ENCODE measurements at places on chromosomes 11 and 22. TPM values are rescaled to one million over a fixed set of nuclear protein-coding genes. Genes with fewer than 3 reads are reported as not detected.

KCNJ1 gene
- total RNA-seq = 0.15 TPM

BAIAP2L2 gene
- total RNA-seq = 1.0 TPM

CHST1 gene
- total RNA-seq = 0.69 TPM

TSSK2 gene
- not detected for total RNA-seq

SORL1 gene
- 17.4 TPM for total RNA-seq

OR6X1 gene
- not detected for total RNA-seq

GGTLC2 gene
- not detected for total RNA-seq

CCDC73 gene
- not detected for total RNA-seq

RNF215 gene
- total RNA-seq = 20.2 TPM

SVIP gene
- total RNA-seq = 18.6 TPM

TREH gene
- 0.15 TPM for total RNA-seq

NXPE1 gene
- total RNA-seq = not detected

LRRC32 gene
- total RNA-seq = 0.54 TPM

ASCL2 gene
- total RNA-seq = not detected

MMP13 gene
- not detected for total RNA-seq

OR8I2 gene
- total RNA-seq = not detected

PGA5 gene
- not detected for total RNA-seq

SCN4B gene
- total RNA-seq = 0.32 TPM

AHNAK gene
- total RNA-seq = 239 TPM

SPON1 gene
- 0.17 TPM for total RNA-seq

SLC22A6 gene
- total RNA-seq = not detected

SNX32 gene
- not detected for total RNA-seq

LRRC75B gene
- total RNA-seq = 7.9 TPM

MAP6 gene
- total RNA-seq = not detected

MALAT1 gene
- total RNA-seq = 6,000 TPM

P2RX6 gene
- 0.20 TPM for total RNA-seq

AMOTL1 gene
- total RNA-seq = 27.6 TPM

C11orf42 gene
- total RNA-seq = not detected

TIGD3 gene
- total RNA-seq = 2.4 TPM

KCNJ11 gene
- 7.5 TPM for total RNA-seq

KLHL35 gene
- 1.7 TPM for total RNA-seq

TRIM34 gene
- 0.42 TPM for total RNA-seq

HORMAD2 gene
- total RNA-seq = not detected

OR10AG1 gene
- total RNA-seq = not detected

SMIM35 gene
- not detected for total RNA-seq

ANO1 gene
- 41.7 TPM for total RNA-seq

NUDT8 gene
- total RNA-seq = 18.7 TPM

TIMP3 gene
- total RNA-seq = 2.2 TPM

CD3E gene
- 0.79 TPM for total RNA-seq

TTC38 gene
- 22.9 TPM for total RNA-seq

C11orf86 gene
- 0.25 TPM for total RNA-seq

GRAP2 gene
- total RNA-seq = 0.42 TPM

OR4P4 gene
- total RNA-seq = not detected

CATSPER1 gene
- 2.4 TPM for total RNA-seq

SLC22A24 gene
- not detected for total RNA-seq

ST3GAL4 gene
- total RNA-seq = 13.1 TPM

OR51I1 gene
- total RNA-seq = 23.1 TPM

LARGE2 gene
- total RNA-seq = 67.6 TPM

MPPED1 gene
- not detected for total RNA-seq

OR5A1 gene
- total RNA-seq = not detected

MS4A6A gene
- total RNA-seq = 0.52 TPM

CRYBB2 gene
- not detected for total RNA-seq

OR6M1 gene
- total RNA-seq = not detected

OTOG gene
- total RNA-seq = 0.07 TPM

CRACR2B gene
- 11.8 TPM for total RNA-seq

C11orf97 gene
- total RNA-seq = not detected

USP2 gene
- total RNA-seq = 5.0 TPM

IL17REL gene
- not detected for total RNA-seq

Measured in HCT116 (cell line).